Smooth muscle cell of bladder (primary cell): ENCODE measurements at places on chromosomes 4 and X. TPM values are rescaled to one million over a fixed set of nuclear protein-coding genes. Genes with fewer than 3 reads are reported as not detected.

The GRIA2 gene
- not detected in 2 replicates for total RNA-seq

The MND1 gene
- total RNA-seq = 3.1 TPM in 2 replicates

The CTSO gene
- 15.8 and 22.0 TPM in 2 replicates for total RNA-seq

The FRMD7 gene
- under 0.01 and 0.09 TPM in 2 replicates for total RNA-seq

The RIPPLY1 gene
- total RNA-seq = 0.14 TPM in 1 of 2 replicates, not detected in the other

The TMSB15B gene
- total RNA-seq = 2.1 and 2.7 TPM in 2 replicates

The UGT2B15 gene
- not detected in 2 replicates for total RNA-seq

The P2RY4 gene
- total RNA-seq = under 0.01 and 0.18 TPM in 2 replicates

The FAM9B gene
- total RNA-seq = not detected in 2 replicates

The HELT gene
- not detected in 2 replicates for total RNA-seq

The MEPE gene
- not detected in 2 replicates for total RNA-seq

The NSUN7 gene
- under 0.01 TPM in 1 of 2 replicates, not detected in the other for total RNA-seq

The USP17L10 gene
- total RNA-seq = not detected in 2 replicates

The HHIP gene
- under 0.01 and 0.43 TPM in 2 replicates for total RNA-seq

The F8A2 gene
- total RNA-seq = not detected in 2 replicates

The SLC25A43 gene
- total RNA-seq = 11.7 and 18.5 TPM in 2 replicates

The ATP6AP2 gene
- 147 and 196 TPM in 2 replicates for total RNA-seq
